ENCODE measurements at places on chromosomes 4 and X.

- DNase-seq = no peak
These were observed 409.2 kb downstream of the CCSER1 start for GRCh38 chr4:90536408-90536807.

DNA sequence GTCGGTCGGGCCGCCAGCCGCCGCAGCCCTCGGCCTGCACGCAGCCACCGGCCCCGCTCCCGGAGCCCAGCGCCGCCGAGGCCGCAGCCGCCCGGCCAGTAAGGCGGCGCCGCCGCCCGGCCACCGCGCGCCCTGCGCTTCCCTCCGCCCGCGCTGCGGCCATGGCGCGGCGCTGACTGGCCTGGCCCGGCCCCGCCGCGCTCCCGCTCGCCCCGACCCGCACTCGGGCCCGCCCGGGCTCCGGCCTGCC, 213 bp downstream of the NFKB1 start:
- no peak for DNase-seq

DNA sequence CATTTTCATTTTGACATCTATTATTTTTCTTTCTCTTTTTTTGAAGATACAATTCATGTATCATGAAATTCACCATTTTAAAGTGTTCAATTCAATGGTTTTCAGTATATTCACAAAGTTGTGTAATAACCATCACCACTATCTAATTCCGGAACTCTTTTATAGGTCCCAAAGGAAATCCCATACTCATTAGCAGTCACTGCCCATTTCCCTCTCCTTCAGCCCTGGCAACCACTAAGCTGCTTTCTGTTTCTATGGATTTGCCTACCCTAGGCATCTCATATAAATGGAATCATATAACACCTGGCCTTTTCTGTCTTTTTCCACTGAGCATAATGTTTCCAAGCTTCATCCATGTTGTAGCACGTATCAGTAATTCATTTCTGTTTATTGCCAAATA, 3.2 kb upstream of the FGF2 start:
- no peak for DNase-seq

GRCh38 chrX:87706134-87706533, 188.5 kb downstream of the KLHL4 start:
- no peak for DNase-seq

DNA sequence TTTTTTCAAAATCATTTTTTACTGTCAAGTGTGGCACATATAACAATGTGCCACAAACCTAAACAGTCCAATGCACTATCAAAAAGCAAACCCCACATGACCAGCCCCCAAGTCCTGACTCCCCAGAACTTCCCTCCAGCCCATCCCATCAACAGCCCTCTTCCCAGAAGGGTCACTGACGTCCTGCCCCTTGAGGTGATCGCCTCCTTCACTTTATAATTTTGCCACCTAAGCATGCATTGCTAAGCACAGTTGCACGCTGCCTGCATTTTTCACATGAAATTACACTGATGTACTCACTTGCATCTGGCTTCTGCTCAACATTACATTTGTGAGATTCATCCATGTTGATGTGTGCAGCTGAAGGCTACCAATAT, 42.5 kb downstream of the HTRA3 start:
- DNase-seq = no peak

DNA sequence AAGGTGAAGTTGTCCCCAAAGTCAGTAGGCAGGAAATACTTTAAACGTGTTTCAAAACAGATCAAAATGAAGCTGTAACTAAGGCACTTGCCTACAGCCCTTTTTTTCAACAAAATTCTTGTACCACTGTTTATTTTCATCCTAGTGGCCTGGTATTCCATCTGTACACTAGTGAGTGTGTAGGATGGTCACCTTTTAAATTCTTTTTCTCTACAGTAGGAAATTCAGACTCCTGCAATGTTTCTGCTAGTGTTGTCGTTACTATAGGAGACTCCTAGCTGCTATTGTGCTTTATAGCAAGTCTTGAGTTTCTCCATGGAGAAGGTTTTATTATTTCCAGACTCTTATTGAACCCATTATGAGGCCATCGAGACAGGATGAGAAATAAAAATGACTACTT, 7.0 kb upstream of the NHS start:
- DNase-seq = no peak

DNA sequence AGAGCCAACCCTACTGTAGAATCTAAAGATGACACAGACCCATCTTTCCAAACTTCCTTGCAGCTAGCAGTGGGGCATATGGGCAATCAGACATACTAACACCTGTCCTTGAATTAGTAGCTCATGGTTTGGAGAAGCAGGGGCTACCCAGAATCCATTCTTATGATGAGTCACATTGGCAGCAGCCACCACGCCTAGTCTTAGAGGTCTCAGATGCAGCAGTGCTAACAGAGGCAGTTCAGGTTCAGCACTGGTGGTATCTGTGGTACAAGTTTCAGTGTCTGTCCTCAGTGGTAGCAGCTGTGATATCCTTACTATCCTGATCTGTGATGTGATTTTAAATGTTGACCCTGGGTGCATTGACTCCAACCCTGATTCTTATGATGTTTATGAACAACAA, 68.1 kb downstream of the FRMPD4 start:
- no peak for DNase-seq

DNA sequence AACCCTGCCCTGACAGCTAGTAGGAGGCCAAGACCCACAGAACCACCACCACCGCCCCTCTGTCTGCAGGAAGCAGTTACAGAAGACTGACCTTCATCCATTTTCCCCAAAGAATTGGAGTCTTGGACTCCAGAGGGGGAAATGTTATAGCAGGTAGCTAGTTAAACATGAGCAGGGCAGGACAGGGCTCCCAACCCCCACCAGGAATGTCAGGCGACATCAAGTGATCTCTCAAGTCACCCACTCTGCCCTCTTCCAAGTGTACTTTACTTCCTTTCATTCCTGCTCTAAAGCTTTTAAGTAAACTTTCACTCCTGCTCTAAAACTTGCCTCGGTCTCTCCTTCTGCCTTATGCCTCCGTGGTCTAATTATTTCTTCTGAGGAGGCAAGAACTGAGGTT, 17.1 kb upstream of the AADAT start:
- DNase-seq = no peak

- no peak for DNase-seq
These were observed 121.2 kb upstream of the LNX1 start for GRCh38 chr4:53712408-53713020.

DNA sequence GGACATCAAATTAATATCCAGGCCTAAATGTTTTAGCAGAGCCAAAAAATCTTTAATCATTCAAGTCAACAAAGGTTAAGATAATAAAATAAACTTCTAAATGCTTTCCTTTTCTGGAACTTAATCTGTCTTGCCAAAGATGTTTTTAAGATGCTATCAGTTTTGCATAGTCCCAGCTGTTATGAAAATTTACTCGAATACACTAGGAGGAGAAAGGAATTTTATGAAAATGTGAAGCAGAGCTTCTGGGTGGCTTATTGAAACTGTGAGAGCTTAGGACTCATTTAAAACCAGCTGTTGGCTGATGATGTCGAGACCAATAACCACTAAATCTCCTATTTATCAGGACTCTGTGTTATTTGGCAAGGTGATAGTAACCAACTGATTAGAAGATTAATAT, 202.2 kb upstream of the ETNPPL start:
- no peak for DNase-seq

DNA sequence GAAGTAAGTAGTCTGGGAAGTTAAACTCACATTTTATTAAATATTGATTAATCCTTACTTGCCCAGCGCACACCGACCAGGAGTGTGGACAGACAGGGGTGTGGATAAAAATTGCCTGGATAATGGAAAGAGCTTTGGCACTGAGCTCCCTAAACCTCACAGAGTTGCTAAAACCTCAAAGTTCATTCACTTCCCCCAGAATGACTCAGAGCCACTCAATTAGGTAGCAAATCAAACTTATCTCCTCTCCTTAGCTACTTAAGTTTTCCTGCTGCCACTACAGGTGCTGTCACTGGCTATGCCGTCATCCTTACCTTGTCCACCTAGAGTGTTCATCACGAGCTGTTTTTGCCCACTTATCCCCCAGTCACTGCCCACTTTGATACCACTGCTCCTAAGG, 27.0 kb upstream of the MID1IP1 start:
- no peak for DNase-seq

DNA sequence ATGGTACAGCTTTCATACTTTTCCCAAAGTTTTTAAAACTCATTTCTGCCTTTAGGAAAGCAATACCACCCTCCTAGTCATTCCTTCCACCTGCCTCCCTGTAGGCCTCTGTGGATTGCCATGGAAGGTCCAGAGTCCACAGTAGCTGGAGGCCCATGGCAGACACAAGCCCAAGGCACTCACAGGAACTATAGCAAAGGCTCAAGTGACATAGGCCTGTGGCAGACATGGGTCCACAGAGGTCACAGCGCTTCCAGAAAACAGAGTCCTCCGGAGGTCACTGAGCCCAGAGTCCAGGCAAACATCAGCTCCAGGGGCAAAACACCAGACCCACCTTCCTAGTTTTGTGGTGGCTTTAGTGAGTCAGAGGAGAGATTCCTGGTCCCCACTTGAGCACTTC, 147.6 kb upstream of the ATP6AP2 start:
- DNase-seq = no peak

GRCh38 chrX:101999644-102000539, 68.1 kb upstream of the ZMAT1 start:
- no peak for DNase-seq

GRCh38 chr4:181225616-181226261, 1017.5 kb upstream of the TENM3 start:
- DNase-seq = no peak
